ENCODE measurements at places on chromosomes 7 and 10.

GRCh38 chr10:63976538-63976937 is 455.3 kb downstream of the REEP3 start:
- DNase-seq: peak; percentile 18

DNA sequence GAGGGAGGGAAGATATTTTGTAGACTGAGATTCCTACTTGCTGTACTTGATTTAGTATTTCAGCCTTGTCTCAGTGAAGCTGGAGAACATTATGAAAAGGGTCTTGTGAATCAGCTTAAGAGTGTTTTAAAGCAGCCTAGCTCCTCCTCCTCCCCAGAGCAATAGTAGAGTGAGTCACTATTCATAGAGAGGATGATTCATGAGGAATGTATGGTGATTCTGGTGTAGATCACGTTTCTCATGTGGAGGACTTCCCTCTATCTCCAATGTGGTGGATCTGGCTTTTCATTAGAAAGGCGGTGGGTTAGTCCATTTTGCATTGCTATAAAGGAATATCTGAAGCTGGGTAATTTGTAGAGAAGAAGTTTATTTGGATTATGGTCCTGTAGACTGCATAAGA is 340.1 kb upstream of the CHRM2 start:
- peak; percentile 20 for DNase-seq

- no peak for DNase-seq
Measured at GRCh38 chr7:131849472-131849871, 293.0 kb upstream of the PODXL start.

DNA sequence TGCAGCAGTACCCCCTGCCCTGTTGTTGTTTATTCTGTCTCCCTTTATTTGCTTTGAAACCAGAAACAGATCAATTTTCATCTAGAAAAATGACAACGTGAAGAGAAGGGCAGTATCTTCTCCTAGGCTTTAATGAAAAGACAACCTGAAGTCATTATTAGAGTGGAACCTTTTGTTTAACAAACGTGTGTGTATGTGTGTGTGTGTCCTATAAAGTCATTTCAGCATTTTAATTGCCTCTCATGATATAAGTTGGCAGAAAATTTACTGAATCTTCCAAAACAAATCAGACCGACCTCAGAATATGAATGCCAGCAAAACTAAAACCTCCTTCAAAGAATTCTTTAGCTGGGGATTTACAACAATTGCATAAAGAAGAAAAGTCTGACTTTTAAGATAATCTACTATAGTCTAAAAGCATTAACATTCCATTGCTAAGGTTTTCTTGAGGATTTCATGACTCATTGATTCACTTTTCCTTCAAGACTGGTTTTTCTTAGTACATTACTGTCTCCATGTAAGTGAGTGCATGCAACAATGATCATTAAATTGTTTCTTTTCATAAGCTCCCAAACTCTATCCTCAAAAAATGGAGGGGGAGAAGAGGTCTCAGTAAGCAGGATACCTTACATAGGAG is 3.2 kb downstream of the GLI3 start:
- peak; percentile 44 for DNase-seq

- no peak for DNase-seq
Measured at GRCh38 chr10:101625821-101626412, 37.8 kb downstream of the DPCD start.

GRCh38 chr10:58435297-58435985 is 50.2 kb downstream of the TFAM start:
- peak; percentile 98 for DNase-seq

GRCh38 chr10:9545073-9545472 is 1472.6 kb upstream of the CELF2 start:
- peak; percentile 1 for DNase-seq

- peak; percentile 66 for DNase-seq
Measured at GRCh38 chr7:107232568-107233090, 63.8 kb downstream of the HBP1 start.

- no peak for DNase-seq
Measured at GRCh38 chr10:66521506-66521905, 404.3 kb upstream of the LRRTM3 start.

DNA sequence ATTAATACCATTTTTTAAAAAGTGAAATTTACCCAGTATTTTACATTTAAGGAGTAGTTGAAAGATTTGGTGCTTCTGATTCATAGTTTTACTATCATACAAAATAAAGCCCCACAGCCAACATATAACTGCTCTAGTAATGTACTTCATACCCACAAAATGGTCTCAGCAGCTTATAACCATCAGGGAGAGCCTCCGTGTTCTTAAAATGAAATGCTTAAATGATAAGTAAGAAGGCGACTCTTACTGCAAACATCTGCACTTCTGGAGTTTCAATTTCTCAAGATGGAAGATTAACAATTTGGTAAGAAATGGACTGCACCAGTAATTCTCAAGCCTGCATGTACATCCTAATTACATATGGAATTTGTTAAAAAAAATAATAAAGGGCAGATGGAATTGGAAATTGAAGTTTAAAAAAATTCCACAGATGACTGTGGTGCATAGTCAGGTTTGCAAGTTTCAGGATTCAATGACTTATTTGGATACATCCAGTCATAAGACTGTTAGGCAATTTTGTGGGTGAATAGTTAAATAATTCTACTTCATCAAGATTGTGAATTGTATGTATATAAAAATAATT is 461.0 kb downstream of the KIF20B start:
- DNase-seq: peak; percentile 91

DNA sequence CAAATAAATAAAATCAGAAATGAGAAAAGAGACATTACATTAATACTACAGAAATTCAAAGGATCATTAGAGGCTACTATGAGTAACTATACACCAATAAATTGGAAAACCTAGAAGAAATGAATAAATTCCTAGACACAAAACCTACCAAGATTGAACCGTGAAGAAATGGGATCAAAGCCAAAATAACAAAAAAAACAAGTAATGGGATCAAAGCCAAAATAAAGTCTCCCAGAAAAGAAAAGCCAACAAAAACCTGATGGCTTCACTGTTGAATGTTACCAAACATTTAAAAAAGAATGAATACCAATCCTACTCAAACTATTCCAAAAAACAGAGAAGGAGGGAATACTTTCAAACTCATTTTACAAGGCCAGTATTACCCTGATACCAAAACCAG is 20.0 kb downstream of the GSDME start:
- no peak for DNase-seq

- peak; percentile 52 for DNase-seq
Measured at GRCh38 chr10:22932626-22933370, 4.9 kb downstream of the ARMC3 start.

DNA sequence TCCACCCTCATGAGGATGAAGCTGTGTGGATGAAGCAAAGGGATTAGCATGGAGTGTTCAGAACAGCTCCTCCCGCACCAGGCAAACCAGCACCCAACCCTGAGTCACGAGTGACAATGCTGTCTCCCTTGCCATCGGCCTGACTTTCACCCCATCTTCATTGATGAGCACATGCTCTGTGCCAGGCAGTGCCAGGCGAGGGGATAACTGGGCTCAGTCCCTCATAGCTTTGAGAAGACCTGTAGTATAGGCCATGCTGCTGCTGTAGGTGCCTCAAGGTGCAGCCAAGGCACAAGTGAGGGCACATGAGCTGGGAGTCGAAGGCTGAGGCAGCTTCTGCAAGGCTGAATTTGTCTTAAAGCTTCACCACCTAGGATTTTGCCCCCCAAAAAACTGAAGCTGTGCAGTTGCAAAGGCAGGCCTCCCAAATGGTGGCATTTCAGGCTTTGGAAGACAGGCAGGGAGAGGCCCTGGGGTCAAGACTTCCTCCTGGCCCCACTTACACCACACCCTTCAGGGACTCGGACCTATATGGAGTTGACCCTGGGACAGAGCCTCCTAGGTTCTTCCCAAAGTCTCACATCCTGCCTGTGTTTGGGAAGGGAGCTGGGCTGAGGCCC is 54.2 kb upstream of the GDF10 start:
- no peak for DNase-seq

GRCh38 chr7:51240868-51241267 is 75.7 kb downstream of the COBL start:
- no peak for DNase-seq

DNA sequence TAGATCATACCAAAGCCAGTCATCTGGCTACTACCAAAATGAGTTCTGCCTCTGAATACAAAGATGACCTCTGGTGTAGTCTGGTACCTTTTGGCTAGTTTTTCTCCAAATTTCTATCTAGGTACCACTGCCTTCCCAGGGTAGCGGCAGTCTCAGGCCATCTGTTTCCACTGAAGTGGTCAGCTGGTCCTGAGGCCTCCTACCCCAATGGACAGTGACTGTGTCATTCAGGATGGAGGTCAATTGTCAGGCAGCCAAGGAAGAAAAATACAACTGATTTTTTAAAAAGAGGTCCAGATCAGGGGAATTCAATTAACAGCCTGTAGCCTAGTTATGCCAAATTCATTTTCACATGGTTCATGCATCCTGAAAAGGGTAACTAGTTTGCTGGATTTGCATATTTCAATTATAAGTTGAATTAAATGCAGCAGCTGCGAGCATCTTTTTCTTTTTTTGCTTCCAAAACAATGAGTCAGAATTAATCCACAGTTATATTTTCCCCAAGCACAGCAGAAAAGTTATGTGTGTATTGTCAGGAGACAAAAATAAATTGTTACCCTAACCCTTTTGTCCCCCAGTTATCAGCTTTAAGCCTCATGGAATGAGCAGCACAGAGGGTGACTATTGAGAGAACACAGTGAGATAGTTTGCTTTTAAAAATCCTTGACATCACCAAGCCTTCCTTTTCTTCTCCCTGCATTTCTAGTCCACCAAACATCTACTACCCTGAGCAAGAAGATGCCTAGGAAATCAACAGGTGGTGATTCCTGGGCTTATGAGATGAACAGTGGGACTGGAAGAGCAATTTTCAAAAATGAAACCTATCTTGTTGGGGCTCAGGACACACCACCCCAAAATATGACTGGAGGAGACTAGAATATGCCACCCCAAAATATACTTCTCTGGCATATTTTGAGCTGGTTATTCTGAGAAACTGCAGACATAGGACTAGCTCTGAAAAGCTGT is 27.7 kb downstream of the BCCIP start:
- peak; percentile 42 for DNase-seq

GRCh38 chr7:2993868-2994267 is 49.8 kb downstream of the CARD11 start:
- no peak for DNase-seq

- peak; percentile 55 for DNase-seq
Measured at GRCh38 chr10:34323192-34323591, 491.9 kb downstream of the PARD3 start.

DNA sequence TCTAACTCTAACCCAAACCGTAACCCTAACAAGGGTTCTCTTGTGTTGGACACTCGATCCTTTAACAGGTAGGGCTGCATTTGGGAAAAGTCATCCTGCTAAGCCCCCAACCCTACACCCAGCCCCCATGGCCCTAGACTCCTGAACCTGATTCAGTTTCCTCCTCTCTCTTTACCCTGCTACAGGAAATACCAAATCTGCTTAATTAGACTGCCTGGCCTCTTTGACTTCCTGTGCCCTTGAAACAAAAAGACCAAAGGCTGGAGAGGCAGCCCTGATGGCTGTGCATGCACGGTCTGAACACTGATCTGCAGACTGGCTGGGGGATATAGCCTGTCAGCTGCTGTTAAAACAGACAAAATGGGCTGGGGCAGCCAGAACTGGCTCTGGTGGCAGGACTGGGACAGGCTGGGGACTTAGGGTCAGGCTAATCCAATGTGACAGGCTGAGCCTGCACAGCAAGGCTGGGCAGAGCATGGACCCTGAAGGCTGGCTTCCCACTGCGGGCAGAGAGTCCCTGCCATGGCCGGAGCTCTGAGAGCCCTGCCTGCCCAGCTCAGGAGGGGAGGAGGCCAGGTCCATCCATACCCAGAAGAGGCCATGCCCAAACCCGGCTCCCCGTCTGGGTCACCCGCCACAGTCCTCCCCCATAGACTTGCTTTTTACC is 51.0 kb upstream of the MSMB start:
- DNase-seq: no peak

- DNase-seq: peak; percentile 64
Measured at GRCh38 chr10:102596506-102596971, 47.7 kb upstream of the TRIM8 start.

- no peak for DNase-seq
Measured at GRCh38 chr7:137798073-137798763, 48.6 kb downstream of the DGKI start.

DNA sequence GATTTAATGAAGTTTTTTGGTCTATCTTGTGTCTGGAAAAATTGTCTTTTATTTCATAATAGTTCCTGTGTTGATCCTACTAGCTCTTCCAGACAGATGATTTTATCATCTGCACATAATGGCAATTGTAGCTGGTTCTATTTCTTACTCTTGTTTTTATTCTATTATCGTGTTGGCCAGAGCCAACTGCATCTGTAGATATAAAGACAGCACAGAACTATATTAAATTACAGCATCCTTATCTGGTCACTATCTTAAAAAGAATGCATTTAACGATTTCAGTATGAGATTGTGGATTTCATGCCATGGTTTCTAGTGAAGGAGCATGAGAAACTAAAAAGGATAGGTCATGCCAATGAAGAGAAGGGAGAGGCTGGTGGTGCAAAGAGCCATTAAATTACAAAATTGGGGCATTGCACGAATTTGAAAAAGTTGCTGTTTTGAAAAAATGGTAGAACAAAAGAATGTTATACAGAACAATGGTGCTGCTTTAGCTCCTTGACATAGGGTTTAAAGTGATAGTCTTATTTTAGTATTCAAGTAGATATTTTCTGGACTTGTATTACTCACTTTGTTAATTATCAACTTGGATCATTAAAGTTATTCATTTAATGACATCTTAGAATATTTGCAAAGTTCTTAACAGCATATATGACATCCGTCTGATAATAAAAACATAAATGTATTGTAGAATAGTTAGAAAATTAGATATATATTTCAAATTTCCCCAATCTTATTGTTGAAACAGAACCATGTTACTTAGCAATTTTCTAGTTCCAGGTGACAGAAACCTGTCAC is 1250.3 kb downstream of the REEP3 start:
- DNase-seq: no peak

DNA sequence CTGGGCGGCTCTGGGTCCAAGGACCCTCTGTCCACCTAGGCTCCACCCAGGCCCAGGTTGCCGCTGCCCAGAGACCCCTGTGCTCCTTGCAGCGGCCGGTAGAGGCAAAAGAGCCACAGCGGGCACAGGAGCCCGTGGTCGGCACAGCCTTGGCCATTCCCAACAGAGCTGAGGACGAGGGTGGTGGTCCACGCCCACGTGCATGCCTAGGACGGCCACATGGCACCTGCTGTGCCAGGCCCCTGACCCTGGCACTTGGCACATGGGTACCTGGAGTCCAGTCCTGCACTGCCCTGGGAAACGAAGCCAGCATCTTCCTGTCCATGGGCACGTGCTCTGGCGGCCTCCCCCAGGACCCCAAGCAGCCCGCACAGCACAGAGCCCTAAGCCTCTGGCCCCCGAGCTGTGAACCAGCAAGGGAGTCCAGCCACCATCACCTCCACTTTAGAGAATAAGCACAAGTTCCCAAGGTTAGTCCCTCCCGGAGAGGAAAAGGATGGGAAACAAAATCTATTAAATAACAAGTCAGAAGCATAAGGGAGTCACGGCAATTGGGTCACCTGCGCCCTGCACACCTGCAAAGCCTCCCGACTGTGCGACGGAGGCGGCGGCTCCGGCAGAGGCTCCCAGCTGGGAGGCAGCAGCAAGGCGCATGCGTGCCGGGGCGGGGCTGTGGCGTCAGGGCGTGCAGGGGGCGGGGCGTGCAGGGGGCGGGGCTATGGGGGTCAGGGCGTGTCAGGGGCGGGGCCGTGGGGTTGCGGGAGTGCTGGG is 59.1 kb downstream of the STK32C start:
- peak; percentile 8 for DNase-seq

- DNase-seq: no peak
Measured at GRCh38 chr7:155893664-155894063, 81.4 kb upstream of the SHH start.

Measured in fibroblast of mammary gland (primary cell).